CD4-positive, alpha-beta T cell (primary cell): ENCODE measurements at places on chromosomes 4 and X.

DNA sequence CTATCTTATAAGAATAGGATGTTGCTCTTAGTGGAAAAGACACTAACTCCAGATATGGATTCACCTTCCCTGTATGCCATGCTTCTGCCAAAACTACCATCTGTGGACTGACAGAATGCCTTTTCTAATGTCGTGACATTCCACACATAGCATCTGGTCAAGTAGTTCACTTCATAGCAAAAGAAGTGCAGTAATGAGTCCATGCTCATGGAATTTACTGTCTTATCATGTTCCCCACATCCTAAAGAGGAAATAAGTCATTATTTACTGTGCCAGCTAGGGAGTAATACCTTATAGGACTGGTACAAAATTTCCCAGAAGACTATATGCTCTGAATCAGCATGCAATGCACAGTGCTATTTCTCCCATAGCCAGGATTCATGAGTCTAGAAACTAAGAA, 562.4 kb downstream of the TLL1 start:
- no peak for DNase-seq

- no peak for DNase-seq
These were observed 34.8 kb downstream of the OSTC start for GRCh38 chr4:108685036-108685686.

DNA sequence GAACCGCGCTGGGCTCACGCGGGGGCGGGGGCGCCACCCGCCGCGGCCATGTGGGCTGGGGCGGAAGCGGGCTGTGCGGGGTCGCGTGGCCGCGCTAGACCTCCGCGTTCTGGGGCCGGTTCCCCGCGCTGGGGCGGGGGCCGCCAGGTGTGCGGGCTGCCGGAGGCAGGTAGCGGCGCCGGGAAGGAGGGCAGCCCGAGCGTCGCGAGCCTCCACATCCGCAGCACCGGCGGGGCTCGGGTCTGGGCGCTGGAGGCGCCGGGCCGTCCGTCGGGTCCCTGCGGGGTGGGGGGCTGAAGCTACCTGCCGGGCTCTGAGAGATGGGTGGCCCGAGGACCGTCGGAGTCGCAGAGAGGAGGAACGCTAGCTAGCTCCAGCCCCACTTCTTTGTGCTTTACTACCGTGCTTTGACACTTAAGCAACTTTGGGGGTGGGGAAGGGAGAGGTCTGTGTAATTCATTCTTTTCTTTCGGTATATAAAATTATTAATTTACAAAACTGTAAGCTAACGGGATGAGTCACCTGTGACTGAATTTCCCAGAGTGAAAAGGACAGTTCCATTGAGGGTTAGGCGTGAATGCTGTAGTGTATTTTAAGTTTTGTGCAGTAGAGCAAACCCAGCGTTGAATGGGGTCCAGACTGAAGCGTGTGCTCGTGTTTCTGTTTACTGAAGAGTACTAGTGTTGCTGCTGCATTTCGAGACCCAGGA, 689 bp downstream of the METAP1 start:
- peak; percentile 43 for DNase-seq

DNA sequence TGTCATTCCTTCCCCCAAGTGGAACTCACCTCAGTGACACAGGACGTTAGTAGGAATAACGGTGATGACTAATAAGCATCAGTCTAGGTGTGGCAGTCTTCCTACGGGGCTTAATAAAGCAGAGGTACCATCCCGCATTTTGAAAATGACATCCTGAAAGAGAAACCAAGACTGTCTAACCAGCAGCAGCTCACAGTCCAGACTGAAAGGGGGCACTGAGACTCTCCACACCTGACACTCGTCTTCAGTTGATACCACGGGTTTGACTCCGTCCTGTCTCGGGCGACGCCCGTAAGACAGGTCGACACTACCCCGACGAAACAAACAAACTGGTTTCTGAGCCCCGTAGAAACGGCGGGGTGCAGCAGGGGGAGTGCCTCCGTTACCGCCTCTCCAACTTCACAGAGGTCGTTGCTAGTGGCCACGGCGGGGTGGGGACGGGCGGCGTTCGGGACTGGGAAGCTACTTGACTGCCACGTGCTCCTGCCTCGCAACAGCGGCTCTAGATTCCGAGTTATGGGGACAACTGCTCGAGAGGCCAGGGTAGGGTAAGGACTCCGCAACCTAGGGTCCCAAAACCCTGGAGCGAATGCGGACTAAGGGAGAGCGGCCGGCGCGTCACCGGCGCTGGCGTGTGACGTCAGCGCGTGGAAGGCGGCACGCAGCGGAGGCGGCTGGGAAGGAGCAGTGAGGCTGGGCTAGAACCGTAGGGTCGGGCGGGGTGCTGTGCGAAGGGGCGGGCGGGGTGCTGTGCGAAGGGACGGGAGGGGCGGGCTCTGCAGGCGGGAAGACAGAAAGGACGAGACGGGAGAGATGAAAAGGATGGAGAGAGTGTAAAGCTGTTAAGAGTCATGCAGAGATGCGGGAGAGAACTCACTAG, at the start of gene NEK1:
NEK1 (minus strand) TSS at position 593 of the 880 bp plus-strand sequence. CDS start 9,953 bp downstream, outside the sequence.
- peak; percentile 74 for DNase-seq

DNA sequence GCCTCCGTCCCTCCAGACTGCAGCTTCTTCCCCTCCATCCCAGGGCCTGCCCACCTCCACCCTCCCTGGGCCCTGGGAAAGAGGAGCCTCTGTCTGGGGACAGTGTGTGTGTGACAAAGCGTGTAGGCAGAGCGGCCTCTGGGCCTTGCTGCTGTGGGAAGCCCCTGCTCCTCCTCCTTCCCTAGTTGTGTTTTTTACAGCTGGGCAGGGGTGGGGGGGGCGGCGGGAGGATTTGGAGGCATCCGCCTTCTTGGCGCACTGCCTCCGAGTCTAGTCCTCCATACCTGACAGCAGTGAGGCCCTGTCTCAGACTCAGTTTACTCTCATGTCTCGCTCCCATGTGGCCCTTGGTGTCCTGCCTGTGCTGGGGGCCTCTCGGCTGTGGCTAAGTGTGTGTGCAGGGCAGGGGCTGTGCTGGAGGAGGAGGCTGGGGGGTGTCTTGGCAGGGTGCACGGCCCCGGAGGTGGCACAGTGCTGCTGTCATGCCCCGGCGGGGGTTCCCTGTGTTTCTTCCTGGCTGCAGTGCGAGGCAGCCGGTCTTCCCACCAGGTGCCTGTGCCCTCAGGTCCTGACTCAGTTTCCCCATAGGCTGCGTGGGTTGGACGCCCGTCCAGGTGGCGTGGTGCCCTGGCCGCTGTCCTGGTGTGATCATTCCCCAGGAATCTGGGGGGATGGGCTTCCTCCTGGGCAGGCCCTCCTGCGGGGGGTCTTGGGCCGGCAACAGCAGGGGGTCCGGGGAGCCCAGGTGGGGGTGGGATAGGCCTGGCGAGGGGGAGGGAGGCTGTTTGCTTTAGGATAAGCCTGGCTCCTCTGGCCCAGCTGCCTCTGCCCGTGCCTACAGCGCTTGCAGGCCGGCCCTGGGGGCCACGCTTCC, 7.0 kb downstream of the FGFRL1 start:
- DNase-seq = no peak

- peak; percentile 69 for DNase-seq
These were observed 168.6 kb downstream of the AFAP1 start for GRCh38 chr4:7771056-7771455.

DNA sequence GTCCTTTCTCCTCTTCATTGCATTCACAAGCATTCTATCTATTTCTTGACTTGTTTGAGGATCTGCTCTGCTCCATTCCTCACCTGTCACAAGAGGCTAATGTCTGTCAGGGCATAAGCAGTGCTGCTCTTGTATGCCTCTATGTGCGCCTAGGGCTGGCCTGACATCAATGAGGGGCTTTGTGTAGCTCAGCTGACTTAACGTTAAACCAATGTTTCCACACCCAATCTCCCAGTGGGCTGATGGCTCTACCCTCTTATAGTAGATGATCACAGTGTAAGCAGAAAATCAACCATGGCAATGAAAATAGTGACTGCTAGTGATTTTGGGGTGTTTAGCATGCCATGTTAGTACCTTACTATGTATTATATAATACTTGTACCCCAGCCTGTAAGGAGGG, 139.0 kb downstream of the UNC5C start:
- DNase-seq = no peak
